ENCODE measurements at places on chromosomes 6 and 20. TPM values are rescaled to one million over a fixed set of nuclear protein-coding genes. Genes with fewer than 3 reads are reported as not detected.
A peak's percentile ranks its signal among the peaks of the same experiment; 100 is the strongest.

- peak; percentile 12 for DNase-seq
These were observed 28.4 kb downstream of the COL19A1 start for GRCh38 chr6:69894578-69895347.

DNA sequence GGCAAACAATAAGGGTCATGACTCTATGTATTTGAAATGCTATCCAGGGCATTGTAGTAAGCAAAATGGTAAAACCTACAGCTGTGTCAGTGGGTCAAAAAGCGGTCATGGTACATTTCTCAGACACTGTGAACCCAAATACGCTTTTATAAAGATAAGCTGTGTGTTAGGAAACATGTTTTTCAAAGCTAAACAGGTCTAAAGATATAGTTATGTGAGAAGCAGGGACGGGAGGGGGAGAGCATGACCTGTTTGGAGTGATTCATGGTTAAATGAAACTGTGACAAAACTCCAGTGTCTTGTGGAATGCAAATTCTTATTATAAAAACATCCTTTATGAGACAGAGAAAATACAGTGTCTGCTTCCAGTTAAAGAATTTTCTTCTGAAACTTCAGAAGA is 205.4 kb upstream of the BMP2 start:
- DNase-seq = peak; percentile 22

DNA sequence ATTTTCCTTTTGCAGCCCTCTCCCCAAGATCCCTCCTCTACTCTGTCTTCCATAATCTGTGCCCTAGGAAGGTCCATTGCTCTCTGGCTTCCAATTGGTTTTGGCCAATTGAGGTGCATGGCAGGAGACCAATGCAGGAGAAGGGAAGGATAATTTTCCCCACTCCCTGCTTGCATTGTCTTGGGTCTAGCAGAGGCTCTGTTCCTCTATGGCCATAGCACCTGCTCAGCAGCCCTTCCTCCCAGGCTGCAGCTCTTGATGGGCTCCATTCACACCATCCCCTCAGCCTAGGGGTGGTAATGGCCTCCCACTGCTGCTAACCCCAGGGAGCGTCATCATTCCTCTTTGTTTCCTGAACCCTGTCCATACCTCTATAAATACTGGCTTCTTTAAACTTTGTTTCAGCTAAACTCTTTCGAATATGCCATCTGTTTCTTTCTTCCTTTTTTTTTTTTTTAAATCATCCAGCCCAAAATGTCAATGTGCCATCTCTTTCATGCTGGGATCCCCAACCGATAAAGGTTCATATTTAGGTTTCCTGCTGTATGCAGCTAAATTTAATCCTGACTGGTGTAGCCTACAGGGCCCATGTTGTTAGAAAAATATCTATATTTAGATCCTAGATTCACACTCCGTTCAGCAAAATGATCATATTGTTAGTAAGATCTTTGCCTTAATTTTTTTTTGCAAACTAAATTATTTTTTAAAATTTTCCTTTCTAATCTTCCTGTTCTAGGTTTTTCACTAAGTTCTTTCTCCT is 63.8 kb downstream of the HECA start:
- no peak for DNase-seq

DNA sequence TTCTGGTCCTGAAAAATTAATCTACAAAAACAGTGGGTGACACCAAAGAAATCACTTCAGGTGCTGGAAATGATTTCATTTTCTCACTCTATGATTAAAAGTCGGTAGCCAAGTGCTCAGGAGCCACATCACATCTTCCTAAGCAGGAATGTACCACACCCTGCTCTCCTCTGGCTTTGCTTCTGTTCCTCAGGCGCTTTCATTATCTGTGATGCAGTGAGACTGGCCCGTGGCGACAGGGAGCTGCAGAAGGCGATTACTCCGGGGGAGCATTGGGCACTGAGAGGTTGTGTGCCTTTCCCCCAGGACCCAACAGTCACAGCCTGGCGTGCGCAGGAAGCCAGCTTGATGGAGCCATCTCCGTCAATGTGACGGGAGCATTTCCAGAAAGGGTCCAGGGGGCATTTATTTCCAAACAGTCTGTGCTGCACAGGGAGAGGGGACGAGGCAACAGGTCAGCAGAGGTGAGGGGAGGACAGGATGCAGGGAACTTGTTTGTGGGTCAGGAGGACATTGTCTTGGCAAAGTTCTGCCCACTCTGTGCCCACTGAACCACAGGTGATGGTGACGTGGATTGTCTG is 5.6 kb upstream of the ZNF831 start:
- no peak for DNase-seq

DNA sequence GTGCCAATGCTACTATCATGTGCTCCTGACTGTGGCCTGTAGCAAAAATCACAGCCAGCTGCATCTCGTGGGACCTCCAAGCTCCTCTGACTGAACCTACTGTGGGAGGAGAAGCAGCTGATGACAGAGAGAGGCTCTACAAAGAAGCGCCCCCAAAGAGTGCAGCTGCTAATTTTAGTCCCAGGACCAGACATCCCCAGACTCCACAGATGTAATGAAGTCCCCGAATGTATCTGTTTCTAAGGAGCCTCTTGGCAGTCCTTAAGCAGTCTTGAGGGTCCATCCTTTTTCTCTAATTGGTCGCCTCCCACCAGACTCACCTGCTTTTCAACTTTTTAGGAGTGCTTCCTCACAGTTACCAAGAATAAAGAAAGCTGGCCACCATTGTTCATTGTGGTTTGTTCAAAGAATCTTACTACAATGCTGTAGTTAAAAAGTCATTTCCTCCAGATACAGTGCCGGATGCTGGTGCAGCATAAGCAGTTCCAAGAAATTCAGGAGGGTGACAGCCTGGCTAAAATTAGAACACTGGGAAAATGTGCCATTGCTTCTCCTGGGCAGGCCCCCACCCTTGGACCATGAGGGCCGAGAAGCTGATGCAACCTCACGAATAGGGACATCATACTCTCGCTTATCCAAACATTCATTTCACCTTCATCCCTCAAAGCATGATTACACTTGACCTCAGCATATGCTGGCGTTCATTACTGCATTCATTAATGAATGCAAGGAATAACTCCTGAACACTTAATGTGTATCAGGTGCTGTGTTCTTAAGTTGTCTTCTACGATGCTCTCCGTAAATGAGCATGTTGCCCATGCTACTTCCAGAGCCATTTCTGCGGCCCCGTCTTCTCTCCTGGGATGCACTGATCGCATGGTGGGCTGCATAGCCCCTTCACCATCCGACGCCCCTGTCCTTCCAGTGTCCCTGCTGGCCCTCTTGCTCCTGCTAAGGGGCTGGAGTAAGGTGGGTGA is 66.4 kb downstream of the LY86 start:
- DNase-seq = no peak

DNA sequence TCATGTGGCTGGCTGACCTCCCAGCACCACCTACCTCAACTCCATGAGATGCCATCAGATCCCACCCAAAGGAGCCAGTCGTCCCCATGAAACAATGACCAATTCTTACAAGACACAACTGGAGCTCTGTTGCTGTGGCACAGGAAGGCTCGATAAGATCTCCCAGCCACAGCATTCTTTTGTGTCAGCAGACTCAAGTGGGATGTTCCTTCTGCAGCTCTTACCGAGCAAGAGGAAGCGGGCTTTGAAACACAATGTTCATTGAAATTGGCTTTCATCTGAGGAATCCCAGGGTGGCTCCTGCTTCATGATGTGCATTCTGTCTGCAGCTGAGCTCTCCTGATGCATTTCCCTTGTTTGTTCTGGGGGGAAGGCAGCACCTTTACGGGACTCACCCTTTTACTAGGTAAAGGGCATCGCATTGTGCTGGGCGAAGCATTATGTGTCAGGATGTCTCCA is 222.0 kb upstream of the SGK1 start:
- no peak for DNase-seq

DNA sequence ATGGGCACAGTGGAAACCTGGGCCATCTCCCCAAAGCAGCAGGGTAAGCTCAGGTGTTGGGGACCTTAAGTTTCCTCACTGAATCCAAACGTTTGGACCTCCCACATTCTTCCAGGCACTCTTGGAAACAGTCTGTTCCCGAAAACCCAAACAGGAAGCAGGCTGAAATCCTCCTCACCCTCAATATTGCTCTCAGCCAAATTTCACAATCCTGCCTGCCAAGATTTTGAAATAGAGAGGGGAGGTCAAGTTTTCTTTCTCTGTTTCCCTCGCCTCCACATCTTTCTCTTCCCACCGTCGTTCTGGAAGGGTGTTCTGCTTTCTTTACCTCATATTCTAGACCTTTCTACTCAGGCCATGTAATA is 392.0 kb upstream of the SASH1 start:
- peak; percentile 46 for DNase-seq

- no peak for DNase-seq
These were observed 479.5 kb downstream of the CD83 start for GRCh38 chr6:14597090-14597489.

DNA sequence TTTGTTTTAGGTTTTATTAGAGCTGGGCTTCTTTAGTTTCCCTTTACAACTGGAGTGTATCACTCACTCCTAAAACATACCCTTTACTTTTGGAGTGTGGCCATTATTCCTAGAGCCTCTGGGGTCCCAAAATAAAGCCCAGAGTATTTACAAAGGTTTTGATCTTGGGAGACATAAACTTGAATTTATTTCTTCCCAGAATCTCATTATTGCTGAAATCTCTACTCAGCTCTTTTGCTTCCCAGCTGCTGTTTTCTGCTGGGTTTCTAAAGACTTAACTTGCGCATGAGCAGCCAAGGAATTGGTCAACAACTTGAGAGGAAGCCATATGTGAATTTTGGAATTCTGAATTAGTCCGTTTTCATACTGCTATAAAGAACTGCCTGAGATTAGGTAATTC is 94.5 kb upstream of the NRSN1 start:
- no peak for DNase-seq

DNA sequence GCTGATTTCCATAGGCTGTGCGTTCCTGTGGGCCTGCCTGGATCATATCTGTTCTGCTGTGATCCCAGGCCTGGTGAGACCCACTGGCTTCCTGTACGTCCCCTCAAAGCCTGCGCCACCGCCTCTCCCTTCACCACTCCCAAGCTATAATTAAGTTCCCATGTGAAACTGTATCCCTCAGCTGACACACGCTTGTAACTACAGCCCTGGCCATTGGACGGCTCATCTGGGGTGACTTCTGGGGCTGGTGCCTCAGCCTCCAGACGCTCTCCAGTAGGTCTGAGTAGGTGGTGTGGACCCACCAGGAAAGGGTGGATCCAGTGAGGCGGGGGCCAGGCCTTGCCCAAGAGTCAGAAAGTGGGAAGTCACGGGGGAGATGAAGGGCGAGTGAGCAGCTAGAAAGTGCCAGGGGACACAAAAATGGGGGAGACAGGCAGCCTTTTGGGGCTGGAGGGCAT is 21.0 kb downstream of the PPARD start:
- DNase-seq = peak; percentile 63

DNA sequence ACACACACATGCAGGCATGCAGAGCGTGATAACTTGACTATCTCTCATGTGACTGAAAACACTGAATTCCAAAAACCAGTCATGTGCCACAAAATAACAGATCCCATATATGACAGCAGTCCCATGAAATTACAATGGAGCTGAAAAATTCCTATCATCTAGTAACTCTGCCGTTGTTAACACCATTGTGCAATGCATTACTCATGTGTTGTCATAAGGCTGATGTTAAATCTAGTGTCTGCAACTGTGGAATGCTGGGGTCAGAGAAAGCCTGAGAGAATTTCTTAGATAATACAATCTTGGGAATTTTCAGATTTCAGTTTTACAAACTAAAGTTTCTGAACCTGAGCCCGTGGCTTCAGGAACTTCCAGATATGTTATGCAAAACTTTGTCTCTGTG is 70.2 kb downstream of the LYRM4 start:
- DNase-seq = peak; percentile 39

GRCh38 chr6:165849534-165850430 is 186.7 kb upstream of the PDE10A start:
- DNase-seq = no peak

GRCh38 chr20:57317789-57318371 is 11.7 kb upstream of the SPO11 start:
- no peak for DNase-seq

- DNase-seq = no peak
These were observed 115.4 kb downstream of the DTNBP1 start for GRCh38 chr6:15547400-15547799.

- no peak for DNase-seq
These were observed 52.9 kb upstream of the PLCB4 start for GRCh38 chr20:9015984-9016324.

DNA sequence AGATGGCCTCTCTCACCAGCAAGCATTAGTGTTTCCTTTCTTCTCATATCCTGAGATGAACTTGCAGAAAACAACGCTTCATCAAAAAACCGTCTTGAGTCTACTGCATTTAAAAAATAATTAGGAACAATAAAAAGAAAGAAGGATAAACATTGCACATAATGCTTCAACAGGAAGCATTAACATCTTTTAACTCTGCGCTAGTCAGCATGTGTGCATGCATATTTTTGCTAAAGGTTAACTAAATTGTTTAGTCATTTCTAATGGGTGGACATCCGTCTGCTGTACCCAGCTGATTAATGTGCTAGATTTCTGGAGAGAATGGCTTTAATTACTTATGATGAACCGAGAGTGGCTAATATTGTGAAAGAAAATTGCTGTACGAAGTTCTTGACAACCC is 349.3 kb downstream of the SOX4 start:
- no peak for DNase-seq

- peak; percentile 68 for DNase-seq
These were observed 1.7 kb upstream of the FAM50B start for GRCh38 chr6:3847521-3847920.

GRCh38 chr20:3901028-3901705 is 12.0 kb downstream of the PANK2 start:
- DNase-seq = no peak

- no peak for DNase-seq
These were observed 7.3 kb upstream of the CBFA2T2 start for GRCh38 chr20:33482581-33482980.

GRCh38 chr6:38364775-38365174 is 275.0 kb downstream of the BTBD9 start:
- no peak for DNase-seq

MAS1 gene
- 0.18 TPM for total RNA-seq

OTOR gene
- not detected for total RNA-seq

TBX18 gene
- not detected for total RNA-seq

TRAPPC3L gene
- total RNA-seq = not detected

PNISR gene
- 320 TPM for total RNA-seq

BTNL2 gene
- total RNA-seq = not detected

CD83 gene
- not detected for total RNA-seq

TMEM217 gene
- not detected for total RNA-seq

PRSS16 gene
- total RNA-seq = 13.8 TPM

CSNK2B gene
- 62.6 TPM for total RNA-seq

TULP4 gene
- total RNA-seq = 237 TPM

CTAGE9 gene
- total RNA-seq = not detected

HFE gene
- 3.8 TPM for total RNA-seq

SIRPA gene
- total RNA-seq = 8.9 TPM

OXT gene
- not detected for total RNA-seq

C20orf144 gene
- not detected for total RNA-seq

PROCR gene
- 7.8 TPM for total RNA-seq

PGC gene
- total RNA-seq = 101 TPM
